ENCODE measurements at places on chromosomes 13 and 19. TPM values are rescaled to one million over a fixed set of nuclear protein-coding genes. Genes with fewer than 3 reads are reported as not detected.
A peak's percentile ranks its signal among the peaks of the same experiment; 100 is the strongest.

DNA sequence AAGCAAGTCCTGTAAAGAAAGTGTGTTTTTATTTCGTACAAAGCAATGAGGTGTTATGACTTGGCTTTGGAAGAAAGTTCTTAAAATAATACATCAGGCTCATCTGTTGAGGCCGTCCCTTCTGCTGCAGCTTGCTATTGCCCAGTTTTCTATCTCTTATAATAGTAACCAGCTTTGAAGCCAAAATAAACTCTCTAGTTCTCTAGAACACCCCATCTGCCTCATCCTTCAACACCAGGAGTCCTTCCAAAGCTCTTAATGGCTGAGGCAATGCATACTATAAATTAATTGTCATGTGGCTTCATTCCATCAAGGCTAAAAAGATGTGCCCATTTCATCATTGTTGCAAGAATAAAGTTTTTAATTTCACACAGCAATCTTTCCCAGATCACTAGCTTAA lies 49.4 kb upstream of the IPO5 start:
- H3K36me3 ChIP-seq, result no peaks in the 10 kb centered on the region
- no peak overlapping the region for H3K27ac ChIP-seq
- H3K4me3 ChIP-seq, result no peak overlapping the region
- peaks cover 3% of the 10 kb centered on the region for H3K27me3 ChIP-seq

GRCh38 chr13:74573654-74574053 lies 439.4 kb upstream of the KLF12 start:
- H3K27ac ChIP-seq, result no peak overlapping the region
- peaks cover 33% of the 10 kb centered on the region for H3K27me3 ChIP-seq
- H3K4me3 ChIP-seq, result no peak overlapping the region

DNA sequence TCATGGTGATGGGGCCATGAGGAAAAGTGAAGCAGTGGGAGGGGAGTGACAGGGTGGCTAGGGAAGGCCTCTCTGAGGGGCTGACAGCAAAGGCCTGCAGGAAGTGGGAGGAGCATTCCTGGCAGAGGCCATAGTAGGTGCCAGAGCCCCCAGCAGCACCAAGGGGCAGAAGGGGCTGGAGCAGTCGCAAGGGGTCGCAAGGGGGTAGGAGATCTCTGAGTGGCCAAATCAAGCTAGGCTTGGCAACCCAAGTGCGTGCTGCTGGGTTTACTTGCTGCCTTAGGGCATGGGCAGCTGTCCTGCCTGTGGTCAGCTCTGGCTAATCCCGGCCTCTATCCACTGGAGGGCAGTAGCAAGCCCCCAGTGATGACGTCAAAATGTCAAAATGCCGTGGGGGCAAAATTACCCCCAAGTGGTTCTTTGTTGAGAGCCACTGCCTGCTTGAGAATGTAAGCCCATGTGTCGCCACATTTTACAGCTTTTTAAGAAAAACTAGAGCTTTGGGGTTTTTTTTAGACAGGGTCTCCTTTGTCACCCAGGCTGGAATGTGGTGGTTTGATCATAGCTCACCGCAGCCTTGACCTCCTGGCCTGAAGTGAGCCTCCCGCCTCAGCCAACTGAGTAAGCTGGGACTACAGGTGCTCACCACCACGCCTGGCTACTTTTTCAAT lies 11.8 kb downstream of the CCDC97 start:
- peaks cover 31% of the 10 kb centered on the region for H3K4me1 ChIP-seq
- H3K27me3 ChIP-seq, result peaks cover 3% of the 10 kb centered on the region
- peaks cover 14% of the 10 kb centered on the region for H3K36me3 ChIP-seq
- no peak overlapping the region for H3K27ac ChIP-seq
- peak; percentile 36 for DNase-seq

DNA sequence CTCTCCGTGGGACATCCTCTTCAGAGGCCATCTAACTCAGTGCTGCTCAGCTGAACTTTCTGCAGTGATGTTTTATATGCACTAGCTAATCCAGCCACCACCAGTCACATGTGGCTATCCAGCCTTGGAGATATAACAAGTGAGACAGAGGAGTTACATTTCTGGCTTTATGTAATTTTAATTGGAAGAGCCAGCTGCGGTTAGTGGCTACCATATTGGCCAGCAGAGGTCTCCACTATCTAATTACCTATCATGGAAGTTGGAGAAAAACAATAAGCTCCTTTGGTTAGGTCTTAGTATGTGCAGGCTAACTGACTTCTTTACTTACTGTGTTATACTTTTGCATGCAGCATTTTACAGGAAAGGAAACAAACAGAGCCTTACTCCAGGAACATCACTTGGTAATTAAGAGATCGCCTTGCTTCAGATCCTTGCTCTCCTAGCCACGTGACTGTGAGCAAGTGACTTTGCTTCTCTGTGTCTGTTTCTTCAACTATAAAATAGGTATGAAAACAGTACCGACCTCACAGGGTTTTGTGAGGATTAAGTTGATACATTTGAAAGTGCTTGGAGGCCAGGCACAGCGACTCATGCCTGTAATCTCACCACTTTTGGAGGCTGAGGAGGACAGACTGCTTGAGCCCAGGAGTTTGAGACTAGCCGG lies 1.6 kb upstream of the KLK10 start:
- H3K4me1 ChIP-seq, result peaks cover 11% of the 10 kb centered on the region
- no peaks in the 10 kb centered on the region for H3K36me3 ChIP-seq
- H3K27me3 ChIP-seq, result peaks cover 61% of the 10 kb centered on the region
- H3K27ac ChIP-seq, result no peak overlapping the region

GRCh38 chr13:44474122-44474910 lies 100.7 kb downstream of the SERP2 start:
- H3K27ac ChIP-seq, result peak overlapping the region; percentile 69
- H3K4me1 ChIP-seq, result peaks cover 21% of the 10 kb centered on the region
- no peak overlapping the region for H3K4me3 ChIP-seq
- no peaks in the 10 kb centered on the region for H3K27me3 ChIP-seq
- H3K36me3 ChIP-seq, result peaks cover 2% of the 10 kb centered on the region

DNA sequence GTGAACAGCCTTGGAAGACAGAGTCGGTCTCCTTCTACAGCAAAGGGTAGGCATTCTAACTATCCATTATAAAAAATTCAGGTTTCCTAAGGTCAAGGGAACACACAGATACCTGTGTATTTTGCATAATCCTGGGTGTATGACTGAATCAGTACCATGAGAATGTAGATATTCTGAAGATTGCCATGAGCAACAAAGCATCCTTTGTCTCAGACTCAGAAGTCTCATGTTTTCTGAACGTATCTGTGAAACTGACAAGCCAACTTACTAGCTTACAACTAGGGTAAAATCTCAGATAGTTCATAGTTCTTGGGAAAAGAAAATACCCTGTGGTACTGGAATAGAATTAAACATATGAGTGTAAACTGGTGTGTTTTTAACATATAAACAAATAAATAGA lies 6.5 kb downstream of the ZNF566 start:
- DNase-seq, result no peak
- no peaks in the 10 kb centered on the region for H3K27me3 ChIP-seq
- H3K36me3 ChIP-seq, result peaks cover 16% of the 10 kb centered on the region

DNA sequence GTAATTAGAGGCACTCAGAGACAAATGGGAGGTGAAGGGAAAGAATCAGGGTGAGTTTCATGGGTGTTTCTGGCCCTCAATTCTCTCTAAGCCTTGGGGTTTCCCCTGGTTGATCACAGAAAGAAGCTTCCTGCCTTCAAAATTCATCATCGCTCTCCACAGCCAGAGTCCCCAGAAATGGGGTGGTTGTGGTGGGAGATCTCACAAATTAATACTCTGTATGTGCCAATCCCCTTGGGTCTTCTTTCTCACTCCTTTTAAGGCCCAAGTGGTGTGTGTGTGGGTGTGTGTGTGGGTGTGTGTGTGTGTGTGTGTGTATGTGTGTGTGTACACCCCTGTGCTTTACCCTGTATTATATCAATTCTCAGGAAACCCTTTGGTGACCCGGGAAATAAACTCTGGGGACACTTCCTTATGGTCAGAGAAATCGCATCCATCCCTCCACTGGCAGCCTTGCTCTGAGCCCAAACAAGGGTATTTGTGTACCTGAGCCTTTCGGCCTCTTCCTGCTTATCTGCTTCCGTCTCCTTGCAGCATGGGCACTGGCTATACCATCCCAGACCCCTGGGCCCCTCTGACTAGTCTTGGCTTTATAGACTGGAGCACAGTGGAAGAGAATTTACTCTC lies 2.8 kb upstream of the FCGBP start:
- H3K27ac ChIP-seq, result peak overlapping the region; percentile 8
- peaks cover 23% of the 10 kb centered on the region for H3K4me1 ChIP-seq
- no peaks in the 10 kb centered on the region for H3K27me3 ChIP-seq
- H3K4me3 ChIP-seq, result no peak overlapping the region

GRCh38 chr13:33323801-33324510 lies 38.4 kb upstream of the STARD13 start:
- peaks cover 3% of the 10 kb centered on the region for H3K4me1 ChIP-seq
- no peak overlapping the region for H3K27ac ChIP-seq
- no peak overlapping the region for H3K4me3 ChIP-seq
- DNase-seq, result no peak
- H3K27me3 ChIP-seq, result no peaks in the 10 kb centered on the region

HRC gene
- total RNA-seq, result 2.1 TPM
